ENCODE measurements at places on chromosomes 6 and 20. TPM values are rescaled to one million over a fixed set of nuclear protein-coding genes. Genes with fewer than 3 reads are reported as not detected.

- no peak for DNase-seq
Measured at GRCh38 chr20:56820984-56821383, 191.9 kb downstream of the TFAP2C start.

KCNG1 gene
- total RNA-seq, result 14.9 TPM

GRCh38 chr6:55836481-55836880 is 38.9 kb downstream of the BMP5 start:
- DNase-seq, result peak; percentile 82

CLVS2 gene
- 4.1 TPM for total RNA-seq

DNA sequence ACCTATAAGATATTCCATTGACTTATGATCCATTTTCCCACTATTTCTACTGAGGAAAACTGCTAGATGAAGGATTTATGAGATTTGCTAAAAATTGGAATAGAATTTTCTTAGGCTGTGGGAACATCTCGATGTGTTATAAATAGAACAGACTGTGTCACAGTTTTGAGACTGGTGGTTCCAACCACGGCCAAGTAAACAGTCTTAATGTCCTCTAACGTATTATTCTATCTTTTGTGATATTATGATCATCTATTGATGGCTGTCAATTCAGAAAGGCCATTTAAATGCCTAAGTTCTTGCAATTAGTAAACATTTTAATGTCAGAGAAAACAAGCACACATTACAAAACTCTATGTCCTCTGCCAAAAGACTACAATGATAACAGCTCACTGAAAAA is 71.5 kb upstream of the PLN start:
- no peak for DNase-seq

DNA sequence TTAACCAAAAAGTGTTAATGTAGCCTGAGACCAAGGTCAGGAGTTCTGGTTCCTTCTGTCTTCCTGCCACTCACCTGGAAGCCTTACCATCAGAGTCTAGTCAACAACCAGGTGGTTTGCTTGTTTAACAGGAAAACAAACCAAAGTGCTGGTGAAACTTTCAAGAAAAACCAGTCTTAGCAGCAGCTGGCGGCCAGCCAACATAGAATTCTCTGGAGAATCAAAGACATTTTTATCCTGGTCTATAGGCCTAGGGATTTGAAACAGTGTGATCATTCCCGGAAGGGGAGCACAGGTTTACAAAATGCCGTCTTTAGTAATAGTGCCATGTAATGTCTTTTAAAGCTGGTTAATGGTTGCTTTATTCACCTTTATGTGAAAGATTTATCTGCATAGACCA is 146.6 kb upstream of the AKIRIN2 start:
- peak; percentile 72 for DNase-seq

- DNase-seq, result no peak
Measured at GRCh38 chr6:137921823-137922222, 54.8 kb downstream of the TNFAIP3 start.

GRCh38 chr6:160396292-160396691 is 48.1 kb downstream of the SLC22A3 start:
- DNase-seq, result peak; percentile 65

- no peak for DNase-seq
Measured at GRCh38 chr20:32858701-32859372, at the start of gene EFCAB8. Gene EFCAB8, plus strand, starts transcription at chr20:32858923. Its CDS starts 4,870 bp downstream, at chr20:32863793.

GRCh38 chr6:149150801-149151398 is 166.6 kb upstream of the TAB2 start:
- DNase-seq, result no peak

FERMT1 gene
- total RNA-seq, result 2.6 TPM

DNA sequence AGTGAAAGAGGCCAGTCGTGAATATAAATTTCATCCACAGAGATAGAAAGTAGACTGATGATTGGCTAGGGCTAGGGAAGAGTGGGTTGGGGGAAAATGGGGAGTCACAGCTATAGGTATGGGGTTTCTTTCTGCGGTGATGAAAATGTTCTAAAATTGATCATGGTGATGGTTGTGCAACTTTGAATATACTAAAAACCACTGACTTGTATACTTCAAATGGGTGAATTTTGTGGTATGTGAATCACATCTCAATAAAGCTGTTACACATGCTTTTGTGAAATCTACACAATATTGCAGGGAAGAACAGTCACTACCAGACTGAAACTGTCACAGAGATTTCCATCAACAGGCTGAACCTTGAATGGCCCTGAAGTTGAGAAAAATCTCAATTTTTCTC is 61.5 kb downstream of the LYRM4 start:
- DNase-seq, result no peak

DNA sequence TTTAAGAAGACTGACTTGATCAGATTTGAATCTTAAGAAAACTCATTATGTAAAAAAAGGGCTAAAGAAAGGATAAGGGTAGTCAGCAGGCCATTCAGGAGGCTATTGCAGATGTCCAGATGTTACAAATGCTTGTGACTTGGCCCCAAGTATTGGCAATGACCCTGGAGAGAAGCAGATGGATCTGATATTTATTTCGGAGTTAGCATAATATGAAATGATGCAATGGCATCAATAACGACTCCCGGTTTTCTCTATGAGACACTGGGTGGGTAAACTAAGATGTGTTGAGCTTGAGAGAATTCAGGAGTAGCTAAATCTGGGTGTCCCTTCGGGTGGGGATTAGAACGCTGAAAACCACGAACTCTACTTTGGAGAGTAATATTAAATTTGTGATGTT is 149.7 kb downstream of the LAMA2 start:
- no peak for DNase-seq

- no peak for DNase-seq
Measured at GRCh38 chr6:152404936-152405595, 232.1 kb downstream of the SYNE1 start.

KCNK16 gene
- not detected for total RNA-seq

DNA sequence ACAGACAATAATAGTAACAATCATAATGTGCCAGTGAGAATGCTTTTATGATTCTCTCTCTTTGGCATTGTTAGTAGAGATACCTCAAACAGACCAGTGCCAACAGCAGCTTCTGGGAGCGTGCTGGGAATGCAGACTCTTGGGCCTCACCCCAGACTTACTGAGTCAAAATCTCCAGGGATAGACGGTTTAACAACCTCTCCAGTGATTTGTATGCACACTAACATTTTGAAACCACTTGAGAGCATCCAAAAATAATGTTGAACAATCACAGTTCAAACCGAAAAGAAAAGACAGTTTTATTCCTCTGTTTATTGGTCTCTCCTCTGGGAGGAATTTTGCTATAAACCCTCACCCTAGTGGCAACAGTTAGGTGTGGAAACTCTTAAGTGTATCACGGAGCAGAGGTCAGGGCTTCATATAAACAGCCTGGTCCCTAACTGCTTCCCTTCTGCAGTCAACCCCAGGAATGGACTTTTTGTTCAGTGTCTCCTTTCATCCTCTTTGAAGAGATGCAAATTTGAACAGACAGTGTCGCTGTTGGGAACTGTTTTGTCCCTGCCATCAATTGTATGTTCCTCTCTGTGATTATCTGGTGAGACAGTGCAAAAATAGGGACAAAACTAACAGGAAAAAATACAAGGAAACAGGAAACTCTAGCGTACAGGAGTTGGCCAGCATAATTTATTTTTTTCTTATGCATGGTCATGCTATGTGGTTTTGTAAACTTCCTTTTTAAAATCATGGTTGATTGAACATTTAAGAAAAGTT is 162.4 kb upstream of the BTBD3 start:
- no peak for DNase-seq

- no peak for DNase-seq
Measured at GRCh38 chr6:1131285-1132079, 180.4 kb upstream of the FOXQ1 start.

DNA sequence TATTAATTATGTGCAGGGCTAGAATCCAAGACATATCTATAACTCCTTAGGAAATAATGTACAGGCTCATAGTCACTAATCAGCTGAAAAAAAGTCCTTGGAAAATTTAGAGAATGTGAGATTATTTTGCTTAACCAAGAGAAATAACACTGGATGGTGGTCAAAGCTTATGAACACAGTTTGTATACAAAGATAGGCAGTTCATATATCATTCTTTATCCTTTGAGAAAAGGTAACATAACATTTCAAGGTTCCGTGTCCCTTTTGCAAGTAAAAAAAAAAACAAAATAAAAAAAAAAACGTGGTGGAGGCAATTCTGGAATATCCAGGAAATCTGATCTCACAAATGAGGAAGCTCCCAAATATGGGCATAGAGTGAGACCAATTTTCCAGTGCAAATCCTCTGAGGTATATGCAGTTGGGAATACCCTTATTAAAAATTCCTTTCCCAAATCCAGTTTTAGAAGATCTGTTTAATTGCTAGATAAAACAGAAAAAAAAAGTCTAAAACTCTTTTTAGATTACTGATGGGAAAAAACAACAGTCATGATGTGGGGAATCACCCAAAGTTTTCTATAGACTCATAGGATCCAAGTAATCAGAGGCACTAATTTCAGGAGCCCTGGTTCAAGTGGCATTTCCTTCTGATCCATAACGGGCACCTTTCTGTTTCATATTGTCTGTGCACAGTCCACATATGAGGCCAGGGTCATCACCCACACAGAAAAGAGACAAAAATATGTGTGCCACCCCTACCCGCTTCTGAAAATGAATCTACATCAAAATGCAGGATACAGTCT is 17.7 kb upstream of the TNFAIP3 start:
- DNase-seq, result no peak

- no peak for DNase-seq
Measured at GRCh38 chr20:20277894-20278335, 90.0 kb upstream of the INSM1 start.

GRCh38 chr6:42624601-42625000 is 60.8 kb downstream of the UBR2 start:
- no peak for DNase-seq

DNA sequence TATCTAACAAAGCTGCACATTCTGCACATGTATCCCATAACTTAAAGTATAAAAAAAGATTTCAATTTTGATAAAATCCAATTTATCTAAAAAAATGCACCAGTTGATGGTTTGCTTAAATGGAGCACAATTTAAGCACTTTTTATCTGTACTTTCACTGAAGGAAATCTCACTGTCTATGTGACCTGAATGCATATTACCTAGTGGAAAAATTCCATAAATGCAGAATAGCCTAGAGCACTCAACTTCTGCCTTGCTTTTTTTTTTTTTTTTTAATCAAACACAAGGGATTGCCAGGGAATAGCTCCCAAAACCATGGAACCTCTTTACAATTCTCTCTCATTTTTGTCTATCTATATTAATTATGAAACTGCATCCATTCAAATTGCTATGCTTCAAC is 80.4 kb downstream of the RFPL4B start:
- DNase-seq, result no peak

FKBP5 gene
- total RNA-seq, result 21.7 TPM

GRCh38 chr6:26501482-26501986 is 1.4 kb downstream of the BTN1A1 start:
- DNase-seq, result peak; percentile 15

DNA sequence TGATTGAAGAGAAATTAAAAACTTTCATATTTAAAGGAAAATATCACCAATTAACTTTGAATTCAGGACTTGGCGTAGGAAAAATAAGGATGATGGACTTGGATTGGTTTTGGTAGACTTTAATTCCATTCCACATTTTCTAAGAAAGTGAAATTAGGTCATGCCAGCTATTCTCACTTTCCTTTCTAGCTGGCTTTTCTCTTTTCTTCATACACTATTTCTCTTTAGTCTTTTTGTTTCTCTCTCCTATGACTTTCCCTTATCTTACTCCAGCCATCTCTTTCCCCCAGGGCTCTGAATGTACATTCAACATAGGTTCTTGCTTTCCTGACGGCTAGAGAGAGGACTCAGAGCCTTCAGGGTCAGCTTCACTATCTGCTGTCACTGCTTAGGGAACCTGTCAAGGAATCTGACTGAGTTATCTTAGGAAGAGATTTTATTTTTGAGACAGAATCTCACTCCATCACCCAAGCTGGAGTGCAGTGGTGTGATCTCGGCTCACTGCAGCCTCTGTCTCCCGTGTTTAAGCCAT is 61.4 kb upstream of the MCM9 start:
- DNase-seq, result no peak

All from umbilical cord (tissue), 2 donors.